ENCODE measurements at places on chromosomes 5 and 9.
A peak's percentile ranks its signal among the peaks of the same experiment; 100 is the strongest.

- DNase-seq = no peak
These were observed 3.0 kb downstream of the CMYA5 start for GRCh38 chr5:79692596-79692995.

- DNase-seq = no peak
These were observed 138.8 kb upstream of the COL5A1 start for GRCh38 chr9:134502809-134503211.

- DNase-seq = no peak
These were observed 69.2 kb downstream of the STK32A start for GRCh38 chr5:147303976-147304375.

DNA sequence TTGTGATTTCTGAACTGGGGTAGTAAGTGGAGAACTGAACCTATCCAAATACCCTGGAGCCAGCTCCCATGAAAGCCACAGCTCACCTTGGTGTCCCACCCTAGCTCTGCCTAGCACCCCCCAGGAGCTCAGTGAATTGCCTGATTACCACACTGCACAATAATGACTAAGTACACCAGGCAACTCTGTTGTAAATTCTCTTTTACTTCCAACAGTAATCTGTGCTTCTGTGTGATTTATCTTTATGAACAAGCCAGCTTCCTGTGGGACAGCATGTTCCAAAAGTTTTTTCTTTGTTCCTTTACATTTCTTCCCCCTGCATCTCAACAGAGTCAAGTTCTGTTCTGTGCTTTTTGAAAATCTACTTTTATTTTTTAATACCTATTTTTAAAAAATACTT is 22.1 kb upstream of the GRPEL2 start:
- DNase-seq = no peak

- DNase-seq = peak; percentile 58
These were observed 502 bp upstream of the CERCAM start for GRCh38 chr9:128420060-128420650.

DNA sequence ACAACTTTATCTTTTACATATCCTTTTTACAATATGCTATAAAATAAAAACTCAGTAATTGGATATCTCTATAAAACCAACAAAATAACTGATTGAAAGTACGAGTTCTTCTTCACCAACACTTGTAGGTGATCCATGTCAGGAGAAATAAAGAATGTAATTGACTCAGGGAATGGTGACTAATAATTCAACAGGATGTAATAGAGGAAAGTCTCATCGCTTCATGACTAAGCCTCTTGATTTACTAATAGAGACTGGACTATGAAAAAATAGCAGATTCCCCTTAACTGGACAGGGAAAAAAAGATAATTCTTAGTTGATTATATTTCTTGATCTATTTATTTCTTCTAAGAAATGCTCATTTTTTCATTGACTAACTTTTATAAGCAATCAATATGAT is 507.7 kb upstream of the PTGER4 start:
- no peak for DNase-seq

DNA sequence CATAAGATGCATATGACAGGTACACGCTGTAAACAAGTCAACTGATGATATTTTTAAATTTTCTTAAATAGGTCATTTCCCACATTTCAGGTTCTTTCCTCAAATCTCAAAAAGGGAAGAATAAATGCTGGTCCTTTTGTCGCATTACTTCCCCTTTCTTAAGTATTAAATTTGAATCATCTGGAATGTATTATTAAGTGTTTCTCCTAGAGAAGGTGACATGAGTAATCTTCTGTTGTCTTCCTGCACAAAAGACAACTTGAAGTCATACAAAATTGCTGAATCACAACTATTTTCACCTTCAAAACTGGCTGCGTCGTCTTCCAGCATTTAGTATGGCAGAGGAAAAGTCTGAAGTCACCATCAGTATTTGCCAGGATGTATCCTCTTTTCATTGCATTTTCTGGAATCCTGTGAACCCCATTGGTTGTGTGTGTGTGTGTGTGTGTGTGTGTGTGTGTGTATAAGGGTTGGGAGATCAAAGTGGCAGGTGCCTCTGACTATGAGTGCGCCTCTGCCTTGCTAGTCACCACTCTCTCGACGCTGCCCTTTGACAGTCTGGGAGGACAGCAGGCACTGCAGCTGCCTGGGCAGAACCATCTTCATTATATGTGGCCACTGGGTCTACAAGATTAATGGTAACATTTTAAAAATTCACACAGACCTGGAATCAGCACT is 86.9 kb downstream of the MVB12B start:
- no peak for DNase-seq

- no peak for DNase-seq
These were observed 191.4 kb upstream of the DAB2 start for GRCh38 chr5:39616131-39616530.

DNA sequence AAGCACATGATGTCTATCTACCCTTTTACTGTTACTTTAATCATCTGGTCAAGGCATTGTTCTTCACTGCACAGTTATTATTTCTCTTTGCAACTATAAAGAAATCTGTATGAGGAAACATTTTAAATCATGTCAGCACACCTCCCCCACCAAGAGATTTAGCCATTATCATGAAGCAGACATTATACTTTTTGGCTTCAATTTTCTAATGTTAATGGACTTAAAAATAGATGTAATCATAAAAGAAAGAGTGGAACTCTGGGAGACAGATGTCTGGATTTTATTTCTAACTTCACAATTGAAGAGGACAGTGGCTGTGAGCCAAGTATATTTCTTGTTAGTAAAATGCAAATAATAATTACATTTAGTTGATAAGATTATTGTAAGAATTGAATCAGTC is 932.4 kb downstream of the TAF11L14 start:
- no peak for DNase-seq

All from T-helper 9 cell (primary cell).